ENCODE measurements at places on chromosomes 2 and 18.

GRCh38 chr2:11398750-11399437 is 54.5 kb upstream of the ROCK2 start:
- DNase-seq: no peak

- peak; percentile 21 for DNase-seq
These were observed 499.4 kb downstream of the GALR1 start for GRCh38 chr18:77749089-77749488.

DNA sequence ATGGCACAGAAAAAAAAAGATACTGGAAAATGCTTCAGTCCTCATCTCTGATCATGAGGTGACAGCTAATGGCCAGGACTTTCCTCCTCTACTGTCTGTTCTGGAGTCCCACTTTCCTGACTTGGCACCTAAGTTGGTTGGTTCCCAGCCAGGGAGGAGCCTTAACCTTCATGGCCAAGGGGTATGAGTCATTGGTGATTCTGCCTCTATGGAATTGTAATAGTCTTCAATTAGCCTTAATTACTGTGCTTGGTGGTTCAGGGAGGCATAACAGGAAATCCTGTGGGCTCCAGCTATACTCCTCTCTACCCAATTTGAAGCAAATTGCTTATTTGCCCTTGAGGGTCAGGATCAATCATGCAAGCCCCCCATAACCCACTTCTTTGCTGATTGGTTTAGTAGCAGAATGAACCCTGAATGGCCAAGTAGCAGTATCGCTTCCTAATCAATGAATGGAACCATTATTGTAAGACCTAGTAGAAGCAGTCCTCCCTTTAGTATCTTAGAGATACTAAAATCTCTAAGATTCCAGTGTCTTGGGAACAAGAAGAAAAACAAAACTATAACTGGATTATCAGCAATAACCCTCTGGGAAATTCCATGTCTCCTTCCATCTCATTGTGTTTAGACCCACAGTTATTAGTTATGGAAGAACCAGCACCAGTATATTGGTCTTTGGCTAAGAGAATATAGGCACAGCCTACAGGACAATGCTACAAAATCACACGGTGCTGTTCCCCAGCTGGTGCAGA is 109.0 kb downstream of the COL6A3 start:
- no peak for DNase-seq

- DNase-seq: no peak
These were observed 57.3 kb upstream of the SNTG2 start for GRCh38 chr2:893311-893710.

GRCh38 chr18:26813043-26813442 is 52.5 kb downstream of the AQP4 start:
- DNase-seq: peak; percentile 17

GRCh38 chr2:2012505-2012904 is 268.2 kb upstream of the PXDN start:
- no peak for DNase-seq

DNA sequence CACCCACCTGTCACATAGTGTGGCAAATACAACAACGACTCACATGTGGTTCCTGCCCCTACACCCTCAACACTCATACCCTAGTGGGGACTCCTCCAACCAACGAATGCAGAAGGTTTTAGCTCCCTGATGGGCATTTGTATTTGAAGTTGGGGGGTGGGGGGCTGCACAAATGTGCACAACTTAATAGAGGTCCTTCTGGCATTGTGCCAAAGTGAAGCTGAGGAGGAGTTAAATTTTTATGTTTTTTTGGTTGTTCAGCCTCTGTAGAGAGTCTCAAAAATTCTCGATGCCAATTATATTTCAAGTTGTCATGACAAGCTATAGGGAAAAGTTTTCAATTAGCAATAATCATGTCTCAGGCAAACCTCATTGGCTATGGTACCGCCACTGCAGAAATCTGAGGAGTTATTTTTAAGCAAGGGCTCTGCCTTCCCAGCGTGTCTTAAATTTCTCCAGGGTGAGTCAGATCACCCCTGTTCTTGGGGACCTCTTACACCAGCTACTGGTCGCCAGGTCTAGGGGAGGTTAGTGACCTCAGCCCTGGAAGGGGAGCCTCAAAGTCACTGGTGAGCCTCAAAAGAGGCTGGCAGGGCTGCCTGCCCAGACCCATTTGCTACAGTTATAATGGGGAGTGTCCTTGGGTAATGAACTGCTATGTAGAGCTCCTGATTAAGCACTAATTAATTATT is 102.7 kb upstream of the TAF1B start:
- no peak for DNase-seq

GRCh38 chr2:6301426-6301825 is 564.3 kb downstream of the CMPK2 start:
- DNase-seq: no peak

- no peak for DNase-seq
These were observed 3.5 kb upstream of the INHBB start for GRCh38 chr2:120342446-120342845.

- DNase-seq: no peak
These were observed 32.1 kb upstream of the SPATS2L start for GRCh38 chr2:200274116-200275075.

- DNase-seq: no peak
These were observed 136.0 kb downstream of the MYO3B start for GRCh38 chr2:170313992-170314348.

DNA sequence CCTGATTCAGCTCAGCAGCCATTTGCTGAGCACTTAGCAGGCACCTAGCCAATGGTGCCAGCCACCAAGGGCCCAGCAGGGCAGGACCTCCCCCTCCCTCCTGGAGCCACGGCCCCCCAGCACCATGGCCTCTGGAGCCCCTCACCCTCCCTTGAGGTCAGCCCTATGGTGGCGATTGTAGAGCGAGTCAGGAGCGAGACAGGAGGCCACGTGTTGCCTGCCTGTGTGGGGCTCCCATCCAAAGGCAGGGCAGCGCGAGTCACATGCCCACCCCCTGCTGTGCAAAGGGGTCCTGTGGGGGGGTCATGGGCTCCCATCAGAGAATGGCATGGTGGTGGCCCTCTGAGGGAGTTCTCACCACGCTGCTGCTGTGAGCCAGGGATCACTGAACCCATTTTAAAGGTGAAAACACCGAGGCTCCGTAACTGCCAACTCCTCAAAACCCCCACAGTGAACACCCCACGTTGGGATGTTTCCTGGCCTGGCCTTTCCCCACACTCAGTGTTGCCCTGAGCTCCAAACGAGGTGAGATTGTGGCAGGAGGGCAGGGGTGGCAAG is 35.6 kb downstream of the RAMP1 start:
- no peak for DNase-seq

GRCh38 chr2:1742301-1742680 is 2.0 kb downstream of the PXDN start:
- DNase-seq: no peak

- no peak for DNase-seq
These were observed 74.3 kb downstream of the ICOS start for GRCh38 chr2:204010628-204011560.

DNA sequence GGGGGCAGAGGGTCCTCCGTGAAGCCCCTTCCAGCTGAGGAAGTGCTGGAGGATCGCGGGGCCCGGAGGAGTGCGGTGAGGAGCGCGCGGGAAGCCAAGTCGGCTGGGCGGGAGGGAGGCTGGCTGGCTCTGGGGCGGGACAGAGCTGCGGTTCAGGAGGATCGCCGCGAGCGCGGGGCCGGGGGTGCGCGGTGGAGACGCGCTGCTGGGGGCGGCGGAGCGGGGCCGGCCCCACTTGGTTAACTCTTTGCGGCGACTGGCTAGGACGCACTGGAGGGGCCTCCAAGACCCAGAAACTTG is 464 bp downstream of the CYBRD1 start:
- no peak for DNase-seq

DNA sequence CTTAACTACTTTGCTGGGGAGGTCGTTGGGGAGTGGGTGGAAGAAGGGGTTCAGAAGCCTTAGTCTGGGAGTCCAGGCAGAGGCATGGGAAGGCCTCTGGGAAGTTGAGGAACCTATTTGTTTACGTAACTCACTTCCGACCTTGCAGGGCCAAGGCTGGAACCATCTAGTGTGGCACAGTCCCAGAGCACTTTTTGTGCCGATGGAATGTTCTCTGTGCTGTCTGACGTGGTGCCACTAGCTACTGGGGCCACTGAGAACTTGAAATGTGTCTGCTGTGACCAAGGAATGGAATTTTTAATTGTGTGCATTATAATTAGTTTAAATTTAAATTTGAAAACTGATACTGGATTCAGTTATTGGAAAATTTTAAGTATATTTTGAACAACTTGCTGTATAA is 139.7 kb downstream of the FAM161A start:
- no peak for DNase-seq

DNA sequence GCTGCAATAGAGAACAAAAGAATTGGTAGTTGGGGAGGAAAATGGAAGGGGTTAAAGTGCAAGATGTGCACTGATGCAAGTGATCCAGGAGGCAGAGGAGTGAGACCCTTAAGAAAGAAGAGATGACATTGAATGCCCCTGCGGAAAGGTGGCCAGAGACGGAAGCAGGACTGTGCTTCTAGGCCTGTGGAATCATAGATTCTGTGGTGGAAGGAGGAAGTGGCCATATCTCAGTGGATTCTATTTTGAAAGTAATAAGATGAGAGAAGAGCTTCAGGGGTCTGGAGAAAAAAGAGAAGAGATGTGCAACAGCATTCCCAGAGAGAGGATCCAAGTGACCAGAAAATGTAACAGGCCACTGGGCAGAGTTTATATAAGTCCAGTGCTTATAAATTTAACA is 18.6 kb upstream of the GYPC start:
- DNase-seq: no peak

GRCh38 chr18:22398464-22398863 is 19.3 kb downstream of the CTAGE1 start:
- no peak for DNase-seq

DNA sequence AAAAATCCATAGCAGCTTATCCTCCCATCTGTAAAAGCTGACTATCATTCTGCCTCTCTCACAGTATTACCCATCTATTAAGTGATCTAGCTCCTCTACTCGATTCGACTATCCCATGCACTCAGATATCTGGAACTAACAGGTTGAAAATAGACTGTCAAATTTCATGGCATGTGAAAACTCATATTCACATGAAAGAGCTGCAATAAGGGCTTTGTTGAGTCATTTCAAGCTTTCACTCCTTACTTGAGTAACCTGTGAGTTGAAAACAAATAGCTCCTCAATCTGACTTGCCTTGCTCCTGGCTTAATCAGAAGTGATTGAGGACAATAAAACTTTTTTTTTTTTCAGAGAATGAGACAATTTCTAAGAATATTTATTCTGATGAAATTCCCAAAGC is 192.4 kb upstream of the ERBB4 start:
- no peak for DNase-seq

- DNase-seq: peak; percentile 1
These were observed 147.7 kb upstream of the DTNA start for GRCh38 chr18:34562252-34562870.

- DNase-seq: no peak
These were observed 13.6 kb downstream of the ADCY3 start for GRCh38 chr2:24906466-24906865.

GRCh38 chr18:63487676-63488075 is 10.9 kb downstream of the SERPINB5 start:
- no peak for DNase-seq

GRCh38 chr18:43719267-43719795 is 442.0 kb upstream of the SYT4 start:
- DNase-seq: no peak

DNA sequence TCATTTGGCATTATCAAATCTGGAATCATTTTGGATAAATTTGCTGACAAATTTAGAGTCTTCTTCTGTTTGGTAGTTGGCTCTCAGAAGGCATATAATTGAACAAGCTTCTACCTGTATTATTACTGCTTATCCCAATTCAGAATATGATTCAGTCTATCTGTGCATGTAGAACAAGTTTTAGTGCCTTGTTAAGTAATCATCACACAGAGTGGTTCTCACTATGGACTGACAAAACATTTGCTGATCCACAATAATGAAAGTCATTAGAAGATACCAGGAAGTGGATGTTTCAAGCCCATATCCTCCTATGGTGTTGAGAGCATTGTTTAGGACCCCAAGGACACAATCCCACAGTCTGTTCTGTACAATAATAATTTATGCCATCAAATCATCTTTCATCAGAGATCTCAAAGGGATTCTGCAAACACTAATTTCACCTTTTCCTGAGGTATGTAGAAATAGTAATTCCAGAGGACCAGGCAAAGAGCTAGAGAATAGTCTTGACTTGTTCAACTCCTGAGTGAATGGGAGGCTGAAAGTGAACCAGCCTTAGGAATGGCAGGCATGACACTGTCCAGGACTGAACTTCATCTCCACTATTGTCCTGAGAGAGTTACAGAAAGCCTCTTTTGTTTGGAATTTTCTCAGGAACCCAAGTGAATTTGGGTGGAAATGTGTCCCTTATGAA is 29.6 kb upstream of the DSC1 start:
- DNase-seq: no peak

DNA sequence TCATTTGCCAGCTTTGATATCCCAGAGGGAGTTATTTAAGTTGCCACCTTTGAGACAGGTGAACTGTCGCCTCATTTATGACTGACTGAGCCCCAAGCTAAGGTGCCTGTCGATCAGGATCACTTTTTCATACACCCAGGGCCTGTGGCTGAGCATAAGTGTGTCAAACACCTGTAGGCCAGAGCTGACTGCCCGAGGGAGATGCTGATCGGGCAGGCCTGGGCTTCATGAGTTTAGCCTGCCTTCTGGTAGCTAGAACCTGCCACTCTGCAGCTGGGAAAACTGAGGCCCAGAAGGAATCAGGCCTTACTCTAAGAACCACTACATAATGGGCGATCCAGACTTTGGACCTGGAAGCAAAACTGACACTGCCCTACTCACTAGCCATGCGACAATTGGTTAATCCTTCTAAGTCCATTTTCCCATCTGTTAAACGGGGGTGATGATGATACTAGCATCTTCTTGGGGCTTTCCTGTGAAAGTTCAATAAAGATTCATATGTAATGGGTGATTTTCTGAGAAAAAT is 188.7 kb upstream of the GLI2 start:
- DNase-seq: no peak

GRCh38 chr2:239288951-239289511 is 111.8 kb downstream of the HDAC4 start:
- no peak for DNase-seq

GRCh38 chr2:43718530-43719124 is 42.4 kb upstream of the C1GALT1C1L start:
- no peak for DNase-seq

GRCh38 chr2:39407516-39408296 is 29.4 kb downstream of the MAP4K3 start:
- DNase-seq: no peak

GRCh38 chr2:88187038-88187676 is 17.0 kb downstream of the THNSL2 start:
- DNase-seq: peak; percentile 51

DNA sequence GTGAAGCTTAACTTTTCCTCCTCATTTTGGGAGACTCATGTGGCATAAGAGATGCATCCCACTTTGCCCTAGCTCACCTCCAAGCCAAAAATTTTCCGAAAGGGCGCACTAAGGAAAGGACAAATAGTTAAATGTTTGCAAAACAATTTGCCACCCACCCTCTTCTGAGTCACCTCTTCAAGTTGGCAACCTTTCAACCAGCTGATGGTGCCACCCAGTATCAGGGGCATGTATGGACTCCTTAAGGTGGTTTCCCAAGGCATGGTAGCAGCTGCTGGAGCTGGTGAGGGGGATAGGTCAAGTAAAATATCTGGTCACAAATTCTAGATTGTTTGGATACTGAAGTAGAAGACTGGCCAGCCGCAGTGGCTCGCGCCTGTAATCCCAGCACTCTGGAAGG is 17.2 kb upstream of the ITGAV start:
- no peak for DNase-seq

- DNase-seq: no peak
These were observed 17.5 kb upstream of the DPP4 start for GRCh38 chr2:162091325-162092007.

GRCh38 chr2:226799976-226800940 is 638 bp upstream of the IRS1 start:
- DNase-seq: no peak

GRCh38 chr18:79774111-79774510 is 23.6 kb upstream of the KCNG2 start:
- DNase-seq: no peak

Data from KBM-7 (cell line).